ENCODE measurements at places on chromosomes 6 and 20. TPM values are rescaled to one million over a fixed set of nuclear protein-coding genes. Genes with fewer than 3 reads are reported as not detected.

CDK5RAP1 gene
- total RNA-seq: 24.1 TPM

TGM3 gene
- total RNA-seq: not detected

ADGRG6 gene
- total RNA-seq: 2.6 TPM

NRSN1 gene
- total RNA-seq: not detected

MOXD1 gene
- total RNA-seq: 0.92 TPM

GRCh38 chr20:40980106-40980827 lies 48.4 kb upstream of the TOP1 start:
- H3K27me3 ChIP-seq: no peaks in the 10 kb centered on the region
- no peak for DNase-seq
- H3K36me3 ChIP-seq: no peaks in the 10 kb centered on the region
- H3K4me3 ChIP-seq: no peak overlapping the region
- H3K4me1 ChIP-seq: no peaks in the 10 kb centered on the region

DNA sequence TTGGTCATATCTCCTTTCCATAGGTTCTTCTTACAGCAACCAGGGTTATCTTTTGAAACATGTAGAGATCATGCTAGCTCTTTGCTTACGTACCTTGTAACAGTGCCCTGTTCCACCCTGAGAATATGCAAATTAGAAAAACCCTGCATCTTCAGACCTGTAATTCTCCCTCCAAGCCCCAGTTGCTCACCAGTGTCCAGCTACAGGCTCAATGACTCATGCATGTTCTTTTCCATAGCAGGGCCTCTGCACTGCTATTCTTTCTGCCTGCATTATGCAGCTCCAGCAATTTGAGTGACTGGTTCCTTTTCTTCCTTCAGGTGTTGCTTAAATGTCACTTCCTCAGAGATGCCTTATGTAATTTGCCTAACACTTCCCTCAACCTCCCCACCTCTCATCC lies 636.2 kb downstream of the KHDRBS2 start:
- H3K27ac ChIP-seq: no peak overlapping the region
- H3K4me3 ChIP-seq: no peak overlapping the region
- H3K36me3 ChIP-seq: no peaks in the 10 kb centered on the region
- DNase-seq: no peak
- H3K27me3 ChIP-seq: no peaks in the 10 kb centered on the region

GRCh38 chr6:106446287-106446885 lies 85.9 kb downstream of the CRYBG1 start:
- no peak for DNase-seq
- H3K27ac ChIP-seq: peak overlapping the region; percentile 28
- no peak overlapping the region for H3K4me3 ChIP-seq
- no peaks in the 10 kb centered on the region for H3K36me3 ChIP-seq
- H3K27me3 ChIP-seq: no peaks in the 10 kb centered on the region

DNA sequence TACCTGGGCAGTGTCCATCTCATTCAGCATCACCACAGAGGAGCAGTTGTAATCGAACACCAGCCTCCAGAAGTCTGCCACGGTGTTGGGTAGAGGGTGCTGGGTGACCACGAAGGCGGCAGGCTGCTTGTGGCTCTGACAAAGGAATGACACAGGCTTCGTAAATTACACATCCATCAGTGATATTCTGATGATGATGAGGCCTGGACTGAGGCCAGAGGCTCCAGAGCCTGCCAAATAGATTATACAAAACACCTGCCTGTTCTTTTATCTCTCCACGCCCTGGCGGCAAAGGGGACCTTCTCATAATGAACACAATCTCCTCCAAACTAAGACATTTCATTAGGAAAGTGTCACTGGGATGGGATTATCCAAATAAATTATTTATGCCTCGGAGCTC lies 480.2 kb upstream of the CHD6 start:
- no peak for DNase-seq
- no peak overlapping the region for H3K27ac ChIP-seq
- no peak overlapping the region for H3K4me3 ChIP-seq
- H3K4me1 ChIP-seq: no peaks in the 10 kb centered on the region
- no peaks in the 10 kb centered on the region for H3K27me3 ChIP-seq

GRCh38 chr6:139881728-139882211 lies 507.3 kb upstream of the CITED2 start:
- H3K4me1 ChIP-seq: peaks cover 16% of the 10 kb centered on the region
- no peak for DNase-seq
- no peak overlapping the region for H3K4me3 ChIP-seq
- H3K27me3 ChIP-seq: no peaks in the 10 kb centered on the region
- no peaks in the 10 kb centered on the region for H3K36me3 ChIP-seq

DNA sequence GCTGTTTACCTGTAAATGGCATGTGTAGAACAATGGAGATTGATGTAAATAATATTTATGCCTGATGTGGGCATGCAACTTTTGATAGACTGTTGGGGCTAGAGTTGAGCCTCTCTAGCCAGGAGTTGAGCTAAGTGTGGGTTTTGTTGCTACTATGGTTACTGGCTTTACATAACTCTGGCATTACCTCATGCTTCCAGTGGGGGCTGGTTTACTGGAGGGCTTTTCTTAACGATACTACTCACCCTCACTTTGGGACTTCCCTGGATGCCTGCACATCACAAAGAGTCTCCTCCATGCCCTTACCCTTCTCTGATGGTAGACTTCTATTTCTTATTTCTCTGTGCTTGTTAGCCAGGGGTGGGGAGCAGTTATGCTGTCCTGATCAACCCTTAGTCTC lies 524.6 kb upstream of the CDH4 start:
- no peaks in the 10 kb centered on the region for H3K4me1 ChIP-seq
- no peaks in the 10 kb centered on the region for H3K36me3 ChIP-seq
- no peak overlapping the region for H3K27ac ChIP-seq

GRCh38 chr6:135906972-135907465 lies 55.5 kb downstream of the PDE7B start:
- H3K4me1 ChIP-seq: peaks cover 11% of the 10 kb centered on the region
- H3K27me3 ChIP-seq: no peaks in the 10 kb centered on the region
- no peak overlapping the region for H3K4me3 ChIP-seq
- H3K27ac ChIP-seq: no peak overlapping the region
- no peaks in the 10 kb centered on the region for H3K36me3 ChIP-seq
- DNase-seq: no peak

DNA sequence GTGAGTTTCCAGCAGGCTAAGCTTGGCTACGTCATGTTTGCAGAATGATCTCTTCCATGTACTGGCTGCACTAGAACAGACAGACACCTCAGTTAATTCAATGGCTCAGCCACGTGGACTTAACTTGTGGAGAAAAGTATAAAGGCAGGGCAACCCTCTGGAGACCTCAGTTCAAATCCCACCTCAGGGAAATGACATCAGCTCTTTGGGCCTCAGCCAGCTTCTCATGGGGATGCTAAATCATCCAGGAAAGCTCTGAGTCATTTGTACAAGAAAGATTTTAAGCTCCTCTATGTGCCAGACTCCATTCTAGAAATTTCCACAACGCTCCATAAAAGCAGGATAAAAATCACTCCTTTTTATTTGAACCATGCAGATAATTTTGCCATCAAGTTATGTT lies 128.5 kb upstream of the SALL4 start:
- no peaks in the 10 kb centered on the region for H3K36me3 ChIP-seq
- H3K27ac ChIP-seq: no peak overlapping the region
- peak; percentile 23 for DNase-seq
- H3K4me3 ChIP-seq: no peak overlapping the region

GRCh38 chr20:433300-433975 lies 25.3 kb downstream of the RBCK1 start:
- H3K4me1 ChIP-seq: peaks cover 8% of the 10 kb centered on the region
- H3K4me3 ChIP-seq: no peak overlapping the region
- no peak for DNase-seq
- H3K36me3 ChIP-seq: peaks cover 92% of the 10 kb centered on the region
- H3K27ac ChIP-seq: no peak overlapping the region

- no peak overlapping the region for H3K27ac ChIP-seq
- no peaks in the 10 kb centered on the region for H3K4me1 ChIP-seq
- DNase-seq: no peak
- H3K27me3 ChIP-seq: no peaks in the 10 kb centered on the region
- no peak overlapping the region for H3K4me3 ChIP-seq
Measured at GRCh38 chr20:59786801-59787537, 146.5 kb downstream of the SYCP2 start.

- no peak overlapping the region for H3K4me3 ChIP-seq
- no peaks in the 10 kb centered on the region for H3K27me3 ChIP-seq
- no peaks in the 10 kb centered on the region for H3K4me1 ChIP-seq
- H3K27ac ChIP-seq: no peak overlapping the region
- H3K36me3 ChIP-seq: no peaks in the 10 kb centered on the region
- no peak for DNase-seq
Measured at GRCh38 chr6:112470950-112471349, 123.8 kb downstream of the RFPL4B start.

GRCh38 chr20:61253264-61253639 lies 1.2 kb downstream of the CDH4 start:
- DNase-seq: no peak
- H3K27ac ChIP-seq: no peak overlapping the region
- H3K27me3 ChIP-seq: peaks cover 60% of the 10 kb centered on the region

DNA sequence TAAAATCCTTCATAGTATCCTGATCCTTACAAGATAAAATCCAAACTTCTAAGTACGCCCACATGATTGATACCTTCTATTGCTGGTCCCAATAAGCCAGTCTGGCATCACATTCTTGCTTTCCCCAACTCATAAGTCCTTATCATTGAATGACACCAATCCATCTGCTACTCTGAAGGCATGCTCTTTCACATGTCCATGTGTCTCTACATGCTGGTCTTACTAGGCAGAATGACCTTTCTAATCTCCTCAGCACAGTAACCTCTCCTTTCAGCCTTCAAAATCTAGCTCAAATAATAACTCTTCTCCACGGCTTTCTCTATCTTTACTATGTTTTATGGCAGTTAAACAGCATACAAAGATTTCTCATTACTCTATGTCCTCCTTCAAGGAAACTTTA lies 71.1 kb downstream of the ASCC3 start:
- DNase-seq: no peak
- H3K4me3 ChIP-seq: no peak overlapping the region
- no peaks in the 10 kb centered on the region for H3K36me3 ChIP-seq
- no peaks in the 10 kb centered on the region for H3K27me3 ChIP-seq
- H3K27ac ChIP-seq: no peak overlapping the region

DNA sequence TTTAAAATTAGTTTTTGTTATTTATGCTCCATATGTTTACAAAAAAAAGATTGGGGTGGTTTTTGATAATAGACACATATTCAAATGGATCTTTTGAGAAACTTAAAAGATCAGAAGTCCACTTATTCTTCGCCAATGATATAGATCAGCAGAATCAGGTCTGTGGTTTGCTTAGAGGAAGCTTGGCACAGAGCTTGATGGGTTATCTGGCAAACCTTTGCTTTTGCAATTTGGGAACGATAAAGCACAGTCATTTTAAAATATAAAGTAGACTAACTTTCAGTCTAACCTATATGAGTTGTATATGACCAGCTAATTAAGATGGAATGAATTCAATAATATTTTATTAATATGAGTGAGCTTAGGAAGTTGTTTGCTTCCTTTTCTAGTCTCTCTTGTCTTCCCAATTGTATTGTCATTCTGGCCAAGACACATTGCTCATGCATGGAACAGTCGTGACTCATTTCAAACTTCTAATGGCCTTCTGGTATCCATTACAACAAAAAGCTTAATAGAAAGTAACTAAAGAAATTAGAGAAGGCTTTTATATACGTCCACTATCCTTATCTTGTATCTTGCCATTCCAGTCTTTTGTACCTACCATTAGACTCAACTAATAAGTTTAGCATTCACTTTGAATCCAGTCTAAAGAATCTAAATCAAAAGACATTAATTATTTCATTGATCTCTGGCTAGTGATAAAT lies 118.7 kb downstream of the TBX18 start:
- DNase-seq: no peak
- no peaks in the 10 kb centered on the region for H3K36me3 ChIP-seq
- no peak overlapping the region for H3K4me3 ChIP-seq
- no peaks in the 10 kb centered on the region for H3K27me3 ChIP-seq

GRCh38 chr6:40349123-40349900 lies 237.9 kb downstream of the LRFN2 start:
- no peaks in the 10 kb centered on the region for H3K27me3 ChIP-seq
- H3K27ac ChIP-seq: no peak overlapping the region
- DNase-seq: no peak
- no peaks in the 10 kb centered on the region for H3K36me3 ChIP-seq

DNA sequence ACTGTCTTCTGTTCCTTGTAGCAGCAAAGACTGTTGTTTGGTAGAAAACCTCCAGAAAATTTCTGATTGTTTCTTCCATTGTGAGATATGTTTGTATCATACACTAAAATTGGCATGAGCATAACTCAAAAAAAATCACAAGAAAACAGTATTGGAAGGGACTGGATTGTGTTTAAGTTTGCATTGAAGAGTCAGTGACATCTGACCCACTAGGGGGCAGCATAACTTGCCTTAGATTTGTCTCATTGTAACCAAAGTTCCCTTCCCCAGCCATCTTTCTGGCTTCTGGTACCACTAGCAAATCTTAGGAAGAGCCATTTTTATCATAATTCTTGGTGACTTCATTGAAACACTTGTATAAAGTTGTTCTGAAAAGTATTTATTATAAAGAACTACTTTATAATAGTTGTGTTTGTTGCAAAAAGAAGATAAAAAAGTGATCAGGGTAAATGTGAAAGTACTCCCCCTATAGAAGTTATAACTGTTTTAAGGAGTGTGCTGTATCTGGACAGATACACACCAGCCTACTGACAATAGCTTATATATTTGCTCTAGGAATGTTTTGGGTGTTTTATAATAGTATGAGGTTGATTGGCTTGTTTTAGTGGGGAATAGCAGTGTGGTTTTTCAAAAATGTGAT lies 7.7 kb downstream of the CSTF1 start:
- no peak overlapping the region for H3K27ac ChIP-seq
- DNase-seq: no peak
- no peaks in the 10 kb centered on the region for H3K4me1 ChIP-seq
- H3K36me3 ChIP-seq: peaks cover 99% of the 10 kb centered on the region

DNA sequence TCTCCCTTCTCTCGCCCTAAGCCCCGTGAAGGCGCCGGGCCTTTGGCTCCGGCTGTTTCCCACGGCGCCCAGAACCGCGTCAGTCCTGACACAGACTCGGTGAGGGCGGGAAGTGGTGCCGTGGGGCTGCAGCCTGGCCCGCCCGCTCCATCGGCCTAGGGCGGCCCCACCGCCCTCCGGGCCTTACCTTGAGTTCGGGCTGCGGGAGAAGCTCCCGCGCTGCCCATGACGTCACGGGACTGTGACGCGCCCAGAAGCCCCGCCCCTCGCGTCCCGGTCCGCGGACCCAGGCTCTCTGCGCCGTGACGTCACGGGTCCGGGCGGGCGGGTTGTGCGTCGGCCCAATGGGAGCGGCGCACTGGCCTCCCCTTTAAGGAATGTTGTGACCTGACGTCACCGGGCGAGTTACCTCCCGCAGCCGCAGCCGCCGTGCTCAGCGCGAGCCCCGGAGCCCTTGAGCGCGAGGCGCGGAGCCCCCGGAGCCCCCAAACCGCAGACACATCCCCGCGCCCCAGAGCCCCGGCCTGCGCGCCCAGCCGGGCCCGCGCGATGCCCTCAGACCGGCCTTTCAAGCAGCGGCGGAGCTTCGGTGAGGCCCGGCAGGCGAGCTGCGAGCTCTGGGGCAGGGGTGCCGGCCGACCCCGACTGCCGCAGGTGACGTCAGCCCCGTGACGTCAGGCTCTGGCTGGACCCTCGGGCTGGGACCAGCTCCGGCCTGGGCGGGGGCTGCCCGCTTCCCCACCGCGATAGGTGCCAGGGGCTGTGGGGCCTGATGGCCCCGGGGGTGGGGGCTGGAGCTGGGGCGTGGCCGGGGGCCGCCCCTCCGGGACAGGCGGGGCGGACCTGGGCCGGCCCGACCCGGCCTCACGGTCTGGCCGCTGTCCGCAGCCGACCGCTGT lies at the start of gene MAP1LC3A:
Gene MAP1LC3A (plus strand): TSS at position 399 of the 899 bp plus-strand sequence. CDS start 151 bp downstream, at position 550.
- peaks cover 18% of the 10 kb centered on the region for H3K4me1 ChIP-seq
- no peaks in the 10 kb centered on the region for H3K27me3 ChIP-seq
- H3K36me3 ChIP-seq: no peaks in the 10 kb centered on the region
- DNase-seq: peak; percentile 95
- peak within 1 kb of the TSS; percentile 96 for H3K27ac ChIP-seq
